ENCODE measurements at places on chromosomes 11 and 22.

- DNase-seq, result no peak
Measured at GRCh38 chr11:121291896-121292494, 576 bp upstream of the SC5D start.

GRCh38 chr11:6196396-6196795, 2.6 kb upstream of the OR52W1 start:
- no peak for DNase-seq

- no peak for DNase-seq
Measured at GRCh38 chr11:98740321-98740720, 280.4 kb upstream of the CNTN5 start.

GRCh38 chr22:38255697-38256096, 17.1 kb downstream of the TMEM184B start:
- no peak for DNase-seq

- no peak for DNase-seq
Measured at GRCh38 chr11:501001-501682, 5.9 kb downstream of the RNH1 start.
